NCI-H2107 (cell line): ENCODE measurements at places on chromosomes 6 and 20.

- no peak for DNase-seq
These were observed 222.8 kb downstream of the LY86 start for GRCh38 chr6:6811128-6812009.

DNA sequence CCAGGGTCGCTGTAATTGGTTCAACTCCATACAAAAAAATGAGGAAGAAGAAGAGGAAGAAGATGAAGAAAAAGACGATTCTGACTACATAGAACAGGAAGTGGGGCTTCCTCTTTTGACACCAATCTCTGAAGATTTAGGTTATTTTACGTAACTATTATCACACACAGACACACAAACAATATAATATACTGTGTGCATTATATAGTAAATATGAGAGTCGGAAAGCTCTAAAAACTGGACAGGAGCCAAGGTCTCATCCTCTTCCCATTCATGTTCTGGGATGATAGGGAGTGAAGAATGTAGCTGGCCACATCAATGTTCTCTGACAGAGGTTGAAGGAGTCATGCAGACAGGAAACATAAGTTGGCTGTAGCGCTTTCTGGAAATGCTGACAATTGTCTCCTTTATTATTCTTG is 13.3 kb downstream of the RSPH4A start:
- no peak for DNase-seq

DNA sequence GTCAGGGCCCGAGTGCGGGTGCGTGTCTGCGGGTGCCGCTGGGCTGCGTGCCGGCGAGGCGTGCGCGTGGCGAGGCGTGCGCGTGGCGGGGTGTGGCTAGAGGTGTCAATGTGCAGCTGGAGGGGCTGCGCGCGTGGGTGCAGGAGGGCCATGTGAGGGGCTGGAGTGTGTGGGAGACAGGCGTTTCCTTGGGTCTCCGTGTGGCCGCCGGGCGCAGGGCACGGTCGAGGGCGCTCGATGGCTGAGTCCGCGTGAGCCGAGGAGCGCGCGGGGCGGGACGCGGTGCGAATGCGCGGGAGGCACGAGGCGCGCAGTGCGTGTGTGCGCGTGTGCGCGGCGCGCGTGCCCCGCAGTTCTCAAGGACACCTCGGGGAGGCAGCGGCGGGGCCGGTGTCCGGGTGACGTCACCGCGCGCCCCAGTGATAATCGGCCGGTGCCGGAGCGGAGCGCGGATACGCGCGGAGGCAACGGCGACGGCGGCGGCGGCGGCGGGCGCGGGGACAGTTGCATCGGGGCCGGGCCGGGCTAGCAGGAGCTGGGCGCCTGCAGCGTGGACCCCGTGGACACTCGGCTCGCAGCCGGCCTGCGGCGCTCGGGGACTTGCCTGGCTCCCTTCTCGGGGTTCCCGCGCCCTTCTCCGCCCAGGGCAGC is 38.7 kb downstream of the YTHDF1 start:
- no peak for DNase-seq

- DNase-seq, result no peak
These were observed 16.5 kb upstream of the SPAG4 start for GRCh38 chr20:35598899-35599775.

- DNase-seq, result no peak
These were observed 21.9 kb downstream of the SGK1 start for GRCh38 chr6:134295953-134296553.

- no peak for DNase-seq
These were observed 58.5 kb downstream of the DLL1 start for GRCh38 chr6:170232186-170233002.

DNA sequence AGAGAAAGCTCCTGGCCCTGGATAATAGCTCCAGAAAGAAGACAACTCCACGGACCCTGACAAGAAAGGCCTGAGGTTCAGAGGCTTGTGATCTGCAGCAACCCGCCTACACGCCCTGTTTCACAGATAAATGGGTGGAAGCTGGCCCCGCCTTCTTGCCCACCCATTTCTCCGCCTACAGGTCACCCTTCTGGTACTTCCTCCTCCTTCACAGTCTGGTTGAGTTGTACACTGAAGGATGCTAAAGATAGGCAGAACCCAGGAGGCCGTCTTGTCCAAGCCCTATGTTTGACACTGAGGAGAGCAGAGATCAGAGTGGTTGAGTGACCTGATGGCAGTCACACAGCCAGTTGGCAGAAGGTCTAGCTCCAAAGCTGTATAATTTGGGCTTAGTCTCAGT is 34.2 kb upstream of the MDGA1 start:
- DNase-seq, result no peak

GRCh38 chr6:551829-552350 is 105.0 kb downstream of the HUS1B start:
- DNase-seq, result no peak

- peak; percentile 13 for DNase-seq
These were observed 226.8 kb downstream of the TMEM242 start for GRCh38 chr6:157096522-157096921.

DNA sequence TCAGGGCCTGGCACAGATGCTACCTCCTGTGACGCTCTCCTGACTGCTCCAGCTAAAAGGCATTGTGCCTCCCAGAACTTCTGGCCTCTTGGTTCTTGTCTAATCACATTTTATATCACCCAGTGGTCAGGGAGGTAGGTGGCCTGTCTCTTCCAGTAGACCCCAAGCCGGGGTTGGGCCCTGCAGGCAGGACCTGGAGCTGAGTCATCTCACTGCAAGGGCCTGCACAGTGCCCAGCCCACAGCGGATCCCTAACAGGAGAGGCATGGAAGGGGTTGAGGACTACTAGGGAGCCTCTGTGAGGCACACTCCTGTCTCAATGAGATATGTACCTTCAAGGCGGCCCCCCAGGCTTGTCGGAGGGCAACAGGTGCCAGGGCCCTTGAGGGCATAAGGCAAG is 6.4 kb downstream of the LEMD2 start:
- no peak for DNase-seq

DNA sequence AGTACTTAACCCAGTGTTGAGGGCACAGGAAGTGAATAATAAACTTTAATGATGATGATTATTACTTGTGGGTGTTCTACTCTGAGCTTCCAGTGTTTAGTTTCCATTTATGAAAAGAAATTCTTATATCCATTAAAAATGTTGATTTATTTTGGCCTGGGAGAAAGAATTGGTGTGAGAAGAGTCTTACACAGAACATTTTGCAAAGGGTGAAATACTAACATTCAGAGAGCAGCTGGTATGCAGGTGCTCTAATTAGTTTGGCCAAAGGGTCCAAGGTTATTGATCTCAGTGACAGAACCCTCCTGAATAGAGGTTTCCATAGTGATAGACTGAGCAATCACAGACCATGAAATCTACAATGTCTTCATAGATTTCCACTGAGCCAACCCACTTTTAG is 4.4 kb downstream of the OSER1 start:
- no peak for DNase-seq

DNA sequence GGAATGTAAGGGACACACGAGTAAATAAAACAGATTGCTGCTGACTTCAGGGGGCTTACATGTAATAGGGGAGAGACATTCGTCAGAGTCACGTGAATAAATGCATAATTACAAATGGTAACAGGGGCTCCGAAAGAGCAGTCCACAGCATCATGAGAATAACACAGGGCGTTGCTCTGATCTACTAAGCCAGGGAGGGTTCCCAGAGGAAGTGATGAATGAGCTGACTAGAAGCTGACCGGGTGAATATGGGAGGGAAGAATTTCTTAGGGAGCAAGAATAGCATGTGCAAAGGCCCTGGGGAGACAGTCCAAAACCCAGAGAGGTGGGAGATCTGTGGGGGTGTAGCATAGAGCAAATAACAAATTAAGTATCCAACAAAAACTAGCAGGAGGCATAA is 2.4 kb downstream of the BPI start:
- no peak for DNase-seq

- DNase-seq, result no peak
These were observed 525.8 kb upstream of the POU3F2 start for GRCh38 chr6:98308564-98308963.

- DNase-seq, result no peak
These were observed 110.8 kb upstream of the MLN start for GRCh38 chr6:33914645-33915044.

- DNase-seq, result no peak
These were observed 8.7 kb downstream of the LAMA5 start for GRCh38 chr20:62358171-62359042.

DNA sequence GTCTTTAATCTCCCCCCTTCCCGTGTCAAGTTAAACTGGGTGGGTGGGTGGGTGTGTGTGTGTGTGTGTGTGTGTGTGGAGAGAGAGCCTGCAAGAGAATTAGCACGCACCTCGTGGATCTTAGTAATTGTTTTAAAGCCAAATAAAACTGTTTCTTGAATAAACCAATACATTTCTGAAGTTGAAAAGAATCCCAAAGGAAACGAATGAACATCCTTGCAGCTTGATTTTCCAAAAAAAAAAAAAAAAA is 381 bp upstream of the BICRAL start:
- DNase-seq, result no peak

DNA sequence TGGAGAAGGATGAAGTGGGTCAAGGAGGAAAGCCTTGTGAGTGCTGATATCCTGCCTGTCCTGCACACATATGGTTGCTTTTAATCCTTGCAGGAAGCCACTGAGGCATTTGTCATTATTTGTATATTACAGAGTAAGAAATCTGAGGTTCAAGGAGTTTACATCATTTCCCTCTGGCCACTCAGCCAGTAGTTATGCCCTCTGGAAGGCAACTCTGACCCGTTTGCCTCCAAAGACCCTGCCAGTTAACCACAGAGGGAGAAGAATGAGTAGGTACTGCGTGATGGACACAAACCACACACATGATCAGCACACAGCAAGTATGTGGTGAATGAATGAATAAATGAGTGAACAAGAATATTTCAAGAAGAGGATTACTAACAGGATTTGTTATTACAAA is 7.9 kb upstream of the FAM210B start:
- DNase-seq, result no peak

- no peak for DNase-seq
These were observed 2.0 kb downstream of the COL9A3 start for GRCh38 chr20:62818592-62819493.

DNA sequence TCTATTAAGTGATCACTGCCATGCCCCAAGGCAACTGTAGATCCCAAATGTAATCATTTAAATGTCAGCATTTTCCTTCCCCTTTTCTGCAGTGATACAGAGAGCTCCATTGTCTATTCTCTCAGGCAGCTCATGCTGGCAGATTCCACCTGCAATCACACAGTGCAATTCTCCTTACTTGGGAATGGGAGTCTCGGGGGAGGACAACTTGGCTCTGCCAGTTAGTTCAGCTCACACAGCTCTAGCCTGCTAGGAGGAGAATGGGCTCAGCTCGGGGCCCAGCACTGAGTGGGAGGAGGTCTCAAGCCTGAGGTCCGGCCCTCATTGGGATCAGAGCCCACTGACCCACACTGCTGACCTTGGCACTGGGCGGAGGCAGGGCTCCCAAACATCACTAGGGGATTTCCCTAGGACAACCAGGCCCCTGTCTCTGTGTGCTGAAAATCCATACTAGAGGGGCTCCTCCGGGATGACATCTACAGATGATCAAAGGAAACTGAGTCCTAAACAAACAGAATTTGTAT is 109.2 kb upstream of the ASF1A start:
- no peak for DNase-seq

DNA sequence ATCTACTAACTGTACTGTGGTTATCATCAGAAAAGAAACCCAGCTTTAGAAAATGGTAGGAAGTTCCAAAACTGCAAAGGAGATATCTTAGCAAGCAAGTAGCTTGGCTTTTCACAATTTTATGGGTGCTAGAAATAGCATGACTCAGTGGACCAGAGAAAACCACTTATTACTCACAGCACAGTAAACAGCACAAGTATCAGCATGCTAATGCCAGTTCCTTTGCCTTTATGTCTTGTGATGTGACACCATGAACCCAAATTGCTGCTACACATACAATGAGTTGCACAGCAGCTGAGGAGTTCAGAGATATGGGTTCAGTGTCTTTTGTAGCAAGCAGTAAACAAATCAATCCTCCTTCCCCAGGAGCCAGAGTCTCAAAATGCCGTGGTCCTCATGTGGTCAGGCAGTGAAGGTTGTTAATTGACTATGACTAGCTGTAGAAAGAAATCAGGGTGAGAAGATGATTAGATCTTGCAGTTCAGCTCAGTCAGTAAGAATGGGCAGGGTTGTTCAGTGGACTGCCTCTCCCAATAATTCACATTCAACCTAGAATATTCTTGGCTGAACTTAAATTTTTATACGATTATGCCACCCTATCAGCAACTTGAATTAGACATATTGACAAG is 73.3 kb downstream of the OPRM1 start:
- no peak for DNase-seq

DNA sequence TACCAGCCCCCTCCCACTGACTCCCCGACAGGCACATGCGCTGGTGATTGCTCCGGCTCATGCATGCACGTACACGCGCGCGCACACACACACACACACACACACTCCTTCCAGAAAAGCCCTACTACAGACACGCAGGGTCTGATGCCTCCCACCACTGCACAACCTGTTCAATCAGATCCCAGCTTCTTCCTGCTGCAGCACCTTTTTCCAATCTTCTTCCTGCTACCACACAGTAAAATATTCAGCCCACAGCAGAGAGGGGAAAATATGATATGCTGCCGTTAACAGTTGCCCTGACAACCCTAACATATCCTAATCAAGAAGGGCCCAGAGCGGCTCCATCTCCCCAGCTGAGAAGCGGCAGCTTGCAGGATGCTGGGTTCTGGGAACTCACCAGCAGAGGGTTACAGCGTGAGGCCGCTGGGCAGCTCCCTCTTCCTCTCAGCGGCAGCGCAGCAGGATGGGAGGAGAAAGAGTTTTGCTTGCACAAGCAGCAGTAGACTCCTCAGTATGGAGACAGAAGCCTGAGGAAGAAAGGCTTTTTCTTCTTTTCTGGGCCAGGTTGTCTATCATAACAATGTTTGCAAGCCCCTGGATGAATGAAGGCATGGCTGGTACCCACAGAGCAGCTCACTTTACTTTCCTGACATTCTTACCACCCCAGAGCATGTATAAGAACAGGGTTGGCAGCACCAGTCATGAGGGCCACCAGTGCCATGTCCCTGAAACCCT is 23.9 kb downstream of the MAP7 start:
- DNase-seq, result peak; percentile 32

- DNase-seq, result no peak
These were observed 163.2 kb upstream of the LAMA2 start for GRCh38 chr6:128719786-128720185.

GRCh38 chr6:90820436-90820835 is 233.6 kb upstream of the MAP3K7 start:
- DNase-seq, result no peak

GRCh38 chr6:36463676-36464075 is 20.9 kb downstream of the KCTD20 start:
- DNase-seq, result no peak

DNA sequence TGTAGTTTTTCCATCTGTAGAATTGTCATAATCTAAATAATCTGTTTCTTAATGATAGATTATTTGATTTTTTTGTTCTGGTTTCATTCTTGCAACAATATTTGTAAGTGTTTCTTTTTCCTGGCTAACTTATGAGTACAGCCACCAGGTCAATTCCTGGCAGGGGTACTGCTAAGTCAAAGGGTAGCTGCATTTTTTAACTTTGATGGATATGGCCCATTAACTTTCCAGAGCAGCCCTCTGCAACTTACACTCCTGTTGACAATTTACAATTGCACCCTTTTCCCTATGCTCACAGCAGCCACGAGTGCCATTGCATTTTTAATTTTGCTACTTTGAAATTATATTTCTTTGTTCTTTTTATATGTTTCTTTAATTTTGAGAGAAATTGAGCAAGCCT is 209.3 kb upstream of the CST7 start:
- no peak for DNase-seq
